ENCODE measurements at places on chromosomes 7 and 10.

GRCh38 chr7:141960687-141961422 is 12.7 kb downstream of the TAS2R38 start:
- no peak for DNase-seq

- no peak for DNase-seq
These were observed 158.9 kb downstream of the TCF7L2 start for GRCh38 chr10:113108948-113109347.

GRCh38 chr7:142905759-142906158 is 20.2 kb upstream of the TRPV6 start:
- no peak for DNase-seq

- no peak for DNase-seq
These were observed 24.8 kb downstream of the AGAP3 start for GRCh38 chr7:151110941-151111645.

DNA sequence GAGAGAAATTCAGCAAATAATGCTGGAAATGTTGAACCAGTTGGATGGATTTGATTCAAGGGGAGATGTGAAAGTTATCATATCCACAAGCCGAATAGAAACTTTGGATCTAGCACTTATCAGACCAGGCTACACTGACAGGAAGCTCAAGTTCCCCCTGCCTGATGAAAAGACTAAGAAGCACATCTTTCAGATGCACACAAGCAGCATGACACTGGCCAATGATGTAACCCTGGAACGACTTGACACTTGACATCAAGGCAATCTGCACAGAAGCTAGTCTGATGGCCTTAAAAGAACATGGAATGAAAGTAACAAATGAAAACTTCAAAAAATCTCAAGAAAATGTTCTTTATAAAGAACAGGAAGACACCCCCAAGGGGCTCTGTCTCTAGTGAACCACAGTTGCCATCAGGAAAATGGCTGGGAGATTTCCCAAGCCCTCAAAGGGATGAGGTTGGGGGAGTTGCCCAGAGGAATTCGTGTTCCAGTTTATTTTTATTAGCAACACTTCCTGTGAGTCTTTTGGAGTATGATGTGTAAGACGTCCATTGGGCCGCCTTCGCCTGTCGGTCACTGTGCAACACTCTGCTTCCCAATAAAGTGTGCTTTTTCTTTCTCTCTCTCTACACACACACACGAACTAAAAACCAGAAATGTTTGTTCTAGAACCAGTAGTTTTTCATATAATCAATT is 200.0 kb downstream of the HIBADH start:
- no peak for DNase-seq

DNA sequence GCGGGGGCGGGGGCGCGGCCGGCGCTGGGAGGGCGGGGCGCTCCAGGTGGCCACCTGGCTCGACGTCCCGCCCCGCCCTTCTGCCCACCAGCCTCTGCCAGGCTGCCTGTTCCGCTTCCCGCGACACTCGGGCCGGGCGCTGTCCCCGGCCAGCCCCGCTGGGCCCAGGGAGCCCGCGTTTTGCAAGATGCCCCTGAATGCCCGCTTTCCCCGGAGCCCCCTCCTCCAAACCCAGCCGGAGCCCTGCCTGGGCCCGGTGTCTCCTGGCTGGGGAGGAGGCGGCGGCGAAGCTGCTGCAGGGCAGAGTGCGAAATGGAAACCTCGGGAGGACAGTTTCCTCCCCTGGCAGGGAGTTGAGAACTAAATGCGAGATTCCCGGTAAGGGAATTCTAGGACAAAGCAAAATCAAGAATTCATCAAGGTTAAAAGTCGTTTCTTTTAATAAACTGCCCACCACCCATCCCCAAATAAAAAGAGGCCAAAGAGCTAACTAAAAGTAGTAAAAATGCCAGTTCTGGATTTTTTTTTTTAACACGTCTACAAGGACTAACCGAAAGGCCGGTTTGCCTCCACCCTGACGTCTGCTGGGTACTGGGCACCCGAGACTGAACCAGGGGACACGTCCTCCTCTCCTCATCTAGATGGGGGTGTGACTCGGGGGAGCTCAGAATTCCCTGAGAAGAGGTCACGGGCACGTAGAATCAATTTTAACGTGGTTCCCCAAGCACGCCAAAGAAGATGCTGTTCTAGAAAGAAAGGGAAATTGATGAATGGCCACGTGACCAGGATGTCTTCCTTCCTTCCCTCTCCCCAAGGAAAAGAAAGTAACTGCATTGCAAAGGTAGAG is 200.4 kb upstream of the NFE2L3 start:
- no peak for DNase-seq

- no peak for DNase-seq
These were observed 582.8 kb upstream of the NRP1 start for GRCh38 chr10:33917069-33917780.

All from HS-5 (cell line).